Nephron progenitor cell (in vitro differentiated cells): ENCODE measurements at places on chromosomes 4 and X.
A peak's percentile ranks its signal among the peaks of the same experiment; 100 is the strongest.

DNA sequence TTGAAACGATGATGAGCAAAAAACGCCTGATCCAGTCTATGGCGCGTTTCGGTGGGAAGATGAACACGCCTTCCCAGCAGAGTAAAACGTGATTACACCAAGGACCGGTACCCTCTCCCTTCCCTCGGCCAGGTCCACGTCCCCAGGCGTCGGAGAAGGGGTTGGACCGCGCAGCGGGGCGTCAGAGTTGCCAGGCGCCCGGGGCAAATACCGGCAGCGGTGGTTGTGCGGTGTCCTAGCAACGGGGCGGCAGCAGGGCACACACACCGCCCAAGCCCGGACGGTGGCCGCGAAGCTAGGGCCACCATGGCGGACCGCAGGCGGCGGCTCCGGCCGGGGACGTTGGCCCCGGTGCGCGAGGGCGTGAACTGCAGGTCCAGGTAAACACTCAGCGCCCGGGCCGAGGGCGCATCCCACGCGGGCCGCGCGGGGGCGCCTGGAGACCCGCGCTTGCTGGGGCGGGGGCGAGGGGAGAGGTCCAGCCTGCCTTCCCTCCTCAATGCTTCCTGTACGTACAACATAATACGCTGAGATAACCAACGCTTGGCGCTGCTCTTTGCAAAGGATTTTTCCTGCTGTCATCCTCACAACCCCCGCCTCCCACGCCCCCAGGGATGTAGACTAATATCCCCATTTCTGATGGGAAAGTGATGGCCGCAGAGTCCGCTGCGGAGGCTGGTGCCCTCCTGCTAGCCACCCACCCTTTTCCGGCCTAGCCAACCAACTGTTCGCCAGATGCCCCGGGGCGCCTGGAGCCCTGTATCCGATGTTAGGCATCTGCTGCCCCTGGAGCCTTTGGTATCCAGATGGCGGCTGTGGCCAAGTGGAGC is at the start of gene FAM47E:
TSS of gene FAM47E (plus strand) at position 281 of the 830 bp plus-strand sequence. CDS start at position 307, 26 bp downstream.
- peaks cover 70% of the 10 kb centered on the region for H3K27me3 ChIP-seq
- no peak within 1 kb of the TSS for H3K27ac ChIP-seq
- DNase-seq, result peak; percentile 81
- H3K4me3 ChIP-seq, result peak within 1 kb of the TSS; percentile 86

DNA sequence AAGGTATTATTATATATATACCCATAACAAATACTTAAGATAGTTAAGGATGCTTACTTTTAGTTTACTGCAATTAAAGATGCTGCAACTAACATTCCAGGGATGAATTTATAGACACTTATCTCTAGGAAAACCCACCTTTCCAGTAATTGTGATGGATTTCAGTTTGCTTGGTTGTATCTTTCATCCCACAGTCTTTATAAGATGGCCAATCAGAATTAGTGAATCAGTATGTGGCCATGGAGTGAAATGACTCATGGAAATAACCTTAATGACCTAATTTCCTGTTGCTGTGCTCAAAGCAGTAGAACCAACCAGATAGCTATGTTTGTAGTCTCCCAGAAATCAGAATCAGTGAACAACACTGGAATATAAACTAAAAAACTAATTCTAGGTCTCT is 26.4 kb downstream of the MOSPD2 start:
- peaks cover 20% of the 10 kb centered on the region for H3K36me3 ChIP-seq
- H3K4me3 ChIP-seq, result no peak overlapping the region
- H3K27me3 ChIP-seq, result peaks cover 3% of the 10 kb centered on the region
- no peak for DNase-seq
- H3K27ac ChIP-seq, result no peak overlapping the region

DNA sequence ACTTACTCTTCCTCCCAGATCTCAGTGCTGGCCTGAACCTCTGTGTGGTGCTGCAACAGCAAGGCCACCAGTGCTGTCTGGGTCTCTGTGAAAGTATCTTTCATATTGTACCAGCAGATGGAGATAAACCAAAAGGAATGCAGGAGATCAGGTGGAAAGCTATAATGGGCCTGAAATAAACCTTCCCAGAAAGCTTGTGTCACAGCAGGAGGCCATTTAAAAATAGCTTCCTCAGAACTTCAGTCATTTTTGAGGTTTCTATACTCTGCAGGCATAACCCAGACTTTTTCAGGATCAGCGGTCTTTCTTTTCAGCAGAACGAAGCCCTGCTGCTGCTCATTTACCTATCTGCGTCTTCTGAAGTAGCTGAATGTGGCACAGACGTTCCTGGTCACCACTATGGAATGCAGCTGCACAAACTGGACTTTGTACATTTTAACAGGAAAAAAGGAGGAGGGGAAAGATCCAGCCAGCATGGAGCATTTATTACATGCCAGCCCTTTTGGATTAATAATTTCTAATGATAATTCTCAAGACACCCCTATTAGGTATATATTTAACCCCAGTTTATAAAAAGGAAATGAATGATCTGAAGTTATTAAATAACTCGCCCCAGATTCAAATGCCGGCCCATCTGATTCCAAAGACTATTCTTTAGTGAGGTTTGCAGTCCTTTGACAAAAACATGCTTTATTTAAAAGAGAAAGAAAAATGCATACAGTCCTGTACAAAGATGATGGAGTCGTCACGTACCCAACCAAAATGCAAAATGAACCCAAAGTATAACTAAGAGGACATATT is 119.7 kb downstream of the NFKB1 start:
- no peaks in the 10 kb centered on the region for H3K36me3 ChIP-seq
- H3K4me3 ChIP-seq, result no peak overlapping the region
- DNase-seq, result no peak
- peaks cover 13% of the 10 kb centered on the region for H3K27me3 ChIP-seq
- H3K4me1 ChIP-seq, result no peaks in the 10 kb centered on the region

DNA sequence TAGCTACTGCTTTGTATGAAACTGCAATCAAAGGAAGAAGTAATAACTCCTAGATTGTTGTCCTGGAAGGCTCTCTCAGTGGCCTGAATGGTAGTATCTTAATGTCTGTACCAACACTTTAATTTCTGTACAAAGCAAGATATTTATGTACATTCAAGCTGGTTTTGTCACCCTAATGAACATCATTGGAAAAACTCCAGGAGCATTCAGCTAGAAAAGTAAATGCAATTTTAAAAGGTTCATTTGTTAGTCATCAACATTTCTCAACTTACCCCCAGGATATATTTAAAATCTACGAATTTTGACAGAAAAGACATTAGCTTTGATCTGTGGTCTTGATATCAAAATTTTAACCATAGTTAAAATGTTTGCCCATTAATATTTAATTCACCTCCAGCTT is 80.0 kb upstream of the FGF13 start:
- no peak for DNase-seq
- no peak overlapping the region for H3K4me3 ChIP-seq
- H3K4me1 ChIP-seq, result no peaks in the 10 kb centered on the region
- H3K27ac ChIP-seq, result no peak overlapping the region
- H3K27me3 ChIP-seq, result peaks cover 2% of the 10 kb centered on the region

GRCh38 chr4:75605928-75606327 is 24.4 kb downstream of the CDKL2 start:
- H3K27me3 ChIP-seq, result no peaks in the 10 kb centered on the region
- H3K36me3 ChIP-seq, result no peaks in the 10 kb centered on the region
- no peak overlapping the region for H3K27ac ChIP-seq

DNA sequence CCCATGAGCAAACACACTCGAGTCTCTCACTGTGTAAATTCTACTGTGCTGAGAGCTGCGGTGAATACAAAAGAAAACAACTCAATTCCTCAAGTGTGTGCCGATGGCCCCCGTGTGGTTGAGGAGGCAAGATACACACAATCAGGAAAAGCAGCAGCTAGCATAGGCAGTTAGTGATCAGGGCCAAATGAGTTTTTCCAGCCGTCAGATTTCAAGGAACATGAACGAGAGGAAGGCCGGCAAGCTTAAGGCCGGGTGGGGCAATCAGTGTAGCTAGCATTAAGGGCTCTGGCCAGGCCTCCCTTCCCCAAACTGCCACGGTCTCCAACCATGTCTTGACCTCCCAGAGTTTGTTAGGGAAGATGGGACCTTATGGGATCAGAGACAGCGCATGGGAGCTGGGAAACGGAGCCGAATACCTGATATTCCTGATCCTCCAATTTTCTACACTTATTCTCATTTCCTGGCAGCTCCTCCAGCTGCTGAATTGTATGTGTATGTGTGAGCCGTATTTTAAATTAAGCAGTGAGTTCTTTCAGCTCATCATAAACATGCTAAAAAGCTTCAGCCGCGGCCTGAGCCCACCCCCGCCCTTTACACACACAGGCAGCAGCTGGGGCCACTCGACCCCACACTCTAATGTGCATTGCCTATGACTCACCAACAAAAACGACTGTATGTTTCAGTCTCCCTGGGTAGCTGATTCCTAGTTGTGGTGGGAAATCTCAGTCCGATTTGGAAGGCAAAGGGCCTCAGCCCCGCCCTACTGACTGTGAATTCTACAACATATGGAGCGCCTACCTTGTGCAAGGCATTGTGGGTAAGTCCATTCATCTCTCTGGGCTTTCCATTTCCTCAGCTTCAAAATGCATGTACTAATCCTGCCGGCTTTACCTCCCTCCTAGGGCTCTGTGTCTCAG is 59.9 kb downstream of the RTL9 start:
- peak; percentile 49 for DNase-seq
- peaks cover 5% of the 10 kb centered on the region for H3K27me3 ChIP-seq
- no peak overlapping the region for H3K4me3 ChIP-seq
- H3K4me1 ChIP-seq, result peaks cover 62% of the 10 kb centered on the region

DNA sequence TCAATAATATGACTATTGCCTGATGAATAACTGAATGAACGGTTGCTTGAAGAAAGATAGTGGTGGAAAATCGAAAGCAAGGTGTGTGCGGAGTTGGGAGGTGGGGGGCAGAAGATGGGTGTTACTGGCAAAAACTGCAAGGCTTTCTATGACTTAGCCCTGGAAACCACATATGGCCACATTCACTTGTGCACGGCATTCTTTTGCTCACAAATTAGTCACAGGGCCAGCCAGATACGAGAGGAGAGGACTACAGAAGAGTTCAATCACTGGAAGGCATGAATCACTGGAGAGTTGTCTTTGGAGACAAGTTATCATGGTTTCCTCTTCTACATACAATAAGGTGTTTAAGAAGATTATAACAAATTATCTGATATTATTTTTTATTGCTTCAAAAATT is 626.5 kb upstream of the CPEB2 start:
- no peaks in the 10 kb centered on the region for H3K4me1 ChIP-seq
- H3K27me3 ChIP-seq, result no peaks in the 10 kb centered on the region
- no peak overlapping the region for H3K4me3 ChIP-seq
- no peak overlapping the region for H3K27ac ChIP-seq
- DNase-seq, result no peak

- no peak for DNase-seq
- peaks cover 27% of the 10 kb centered on the region for H3K4me1 ChIP-seq
- peaks cover 19% of the 10 kb centered on the region for H3K27me3 ChIP-seq
- no peaks in the 10 kb centered on the region for H3K36me3 ChIP-seq
- H3K4me3 ChIP-seq, result no peak overlapping the region
- H3K27ac ChIP-seq, result no peak overlapping the region
These were observed 20.8 kb downstream of the FAM184B start for GRCh38 chr4:17760626-17761025.

DNA sequence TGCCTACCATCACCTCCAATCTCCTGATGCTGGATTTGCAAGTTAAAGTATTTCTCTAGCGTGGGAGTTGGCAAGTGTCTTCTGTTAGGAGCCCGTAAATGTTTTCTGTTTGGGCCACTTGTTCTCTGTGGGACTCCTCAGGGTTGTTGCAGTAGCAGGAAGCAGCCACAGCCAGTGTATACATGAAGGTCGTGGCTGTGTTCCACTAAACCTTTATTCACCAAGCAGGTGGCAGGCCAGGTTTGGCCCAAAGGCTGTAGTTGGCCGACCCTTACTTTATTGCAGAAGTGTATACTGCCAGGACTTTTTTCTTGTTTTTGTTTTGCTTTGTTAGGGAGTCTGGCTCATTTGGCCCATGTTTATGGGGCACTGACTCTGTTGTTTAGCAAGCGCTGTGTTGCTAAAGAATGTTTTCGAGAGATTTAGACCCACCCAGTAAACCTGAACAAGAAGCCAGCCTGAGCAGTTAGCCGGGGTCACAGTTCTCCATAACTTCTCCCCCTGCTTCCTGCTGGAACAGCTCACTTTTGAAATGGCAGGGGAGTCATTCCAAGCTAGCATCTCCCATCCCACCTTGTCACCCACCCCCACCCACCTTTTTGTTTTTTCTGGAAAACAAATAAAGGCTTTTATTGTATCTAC is 58.8 kb downstream of the SHROOM2 start:
- H3K4me3 ChIP-seq, result no peak overlapping the region
- H3K27ac ChIP-seq, result peak overlapping the region; percentile 77
- no peak for DNase-seq
- peaks cover 3% of the 10 kb centered on the region for H3K27me3 ChIP-seq

DNA sequence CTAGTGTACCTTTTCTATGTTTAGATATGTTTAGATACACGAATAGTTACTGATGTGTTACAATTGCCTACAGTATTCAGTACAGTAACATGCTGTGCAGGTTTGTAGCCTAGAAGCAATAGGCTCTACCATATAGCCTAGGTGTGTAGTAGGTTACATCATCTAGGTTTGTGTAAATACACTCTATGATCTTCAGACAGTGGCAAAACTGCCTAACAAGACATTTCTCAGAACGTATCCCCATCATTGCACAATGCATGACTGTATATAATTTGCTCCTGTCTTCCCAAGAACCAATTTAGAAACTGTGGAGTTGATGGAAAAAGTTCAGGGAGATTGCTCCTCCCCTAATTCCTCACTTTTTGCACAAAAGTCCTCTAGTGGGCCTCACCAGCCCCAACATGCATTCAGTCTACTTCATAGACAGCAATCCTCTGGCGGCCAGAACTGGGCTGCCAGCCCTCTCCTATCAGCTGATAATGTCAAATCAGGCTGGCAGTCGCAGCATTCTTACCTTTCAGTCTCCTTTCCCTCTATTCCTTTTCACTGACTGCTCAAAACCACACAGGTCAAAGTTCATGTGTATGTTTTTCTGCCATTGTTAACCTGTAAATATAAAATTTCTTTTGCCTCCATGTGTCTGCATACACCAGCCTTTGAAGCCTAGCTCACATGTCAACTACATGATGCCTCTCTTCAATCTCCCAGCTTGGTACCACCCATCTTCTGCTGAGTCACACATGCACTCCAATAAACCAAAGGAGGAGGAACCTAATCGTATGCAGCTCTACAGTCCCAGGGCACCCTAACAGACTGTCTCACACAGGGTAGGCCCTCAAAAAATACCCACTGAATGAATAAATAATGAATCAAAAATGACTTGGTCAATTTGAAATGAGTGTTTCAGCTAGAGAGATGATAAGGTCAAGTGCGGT is 32.0 kb downstream of the BCLAF3 start:
- no peaks in the 10 kb centered on the region for H3K27me3 ChIP-seq
- no peak overlapping the region for H3K4me3 ChIP-seq
- H3K4me1 ChIP-seq, result peaks cover 8% of the 10 kb centered on the region

DNA sequence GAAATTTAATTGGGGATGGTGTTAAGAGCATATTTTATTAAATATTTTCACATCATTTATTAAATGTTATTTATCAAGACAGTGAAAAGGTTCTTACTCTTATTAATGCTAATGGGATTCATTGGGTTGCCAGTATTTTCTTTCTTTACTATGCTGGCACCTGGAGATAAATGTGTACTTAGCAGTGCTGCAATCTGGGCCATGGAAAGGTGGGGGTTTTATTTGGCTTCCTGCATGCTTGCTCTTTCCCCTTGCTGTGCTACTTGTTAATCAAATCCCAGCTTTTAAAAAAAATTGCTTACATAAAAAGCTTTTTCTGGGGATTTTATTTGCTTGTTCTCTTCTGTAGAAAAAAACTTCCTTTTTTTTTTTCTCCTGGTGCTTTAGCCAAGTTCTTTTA is 48.3 kb downstream of the ZAR1 start:
- H3K36me3 ChIP-seq, result peaks cover 43% of the 10 kb centered on the region
- no peak overlapping the region for H3K4me3 ChIP-seq
- H3K27ac ChIP-seq, result peak overlapping the region; percentile 44
- H3K4me1 ChIP-seq, result no peaks in the 10 kb centered on the region
- H3K27me3 ChIP-seq, result no peaks in the 10 kb centered on the region
